NCI-H69 (cell line): ENCODE measurements at places on chromosomes 3 and 15.

DNA sequence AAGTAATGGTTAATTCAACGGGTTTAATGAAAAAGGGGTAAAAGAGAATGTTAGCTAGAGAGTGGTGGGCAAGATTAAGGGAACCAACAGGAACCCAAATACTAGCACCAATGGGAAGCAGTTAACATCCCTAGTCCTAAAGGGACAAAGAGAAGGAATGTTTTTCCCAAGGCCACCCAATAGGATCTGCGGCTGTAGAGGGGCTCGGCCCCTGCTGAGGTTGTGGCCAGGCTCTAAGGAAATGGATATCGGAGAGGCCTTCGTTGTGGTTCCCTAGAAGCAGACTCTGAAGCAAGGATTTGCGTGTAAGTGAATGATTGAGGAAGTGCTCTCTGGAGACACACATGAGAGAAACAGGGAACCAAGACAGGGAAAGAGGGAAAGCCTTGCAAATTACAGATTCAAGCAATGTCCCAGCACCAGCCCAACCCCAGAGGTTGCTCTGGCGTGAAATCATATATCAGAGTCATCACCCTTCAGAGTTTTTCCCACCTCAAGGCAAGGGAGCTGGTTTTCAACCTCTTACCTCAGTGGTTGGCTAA lies 83.6 kb upstream of the TNIK start:
- DNase-seq = no peak

GRCh38 chr3:196044513-196044912 lies 37.4 kb downstream of the TFRC start:
- DNase-seq = no peak

DNA sequence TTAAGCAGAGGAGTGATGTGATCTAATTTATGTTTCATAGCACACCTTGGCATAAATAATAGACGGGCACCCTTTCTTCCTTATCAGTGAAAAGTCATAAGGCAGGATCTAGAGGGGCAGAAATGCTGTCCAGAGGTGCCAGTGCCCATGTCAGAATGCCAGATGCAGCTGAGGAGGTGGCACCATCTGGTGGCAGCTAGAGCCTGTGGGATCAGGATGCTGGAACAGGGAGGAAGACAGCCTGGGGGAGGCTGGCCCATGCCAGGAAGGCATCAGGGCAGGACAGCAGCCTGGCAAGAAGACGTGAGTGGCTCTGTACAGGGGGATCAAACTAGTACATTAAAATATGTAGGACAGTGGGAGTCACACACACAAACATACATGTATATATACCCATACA lies 16.5 kb downstream of the MYH15 start:
- peak; percentile 67 for DNase-seq

DNA sequence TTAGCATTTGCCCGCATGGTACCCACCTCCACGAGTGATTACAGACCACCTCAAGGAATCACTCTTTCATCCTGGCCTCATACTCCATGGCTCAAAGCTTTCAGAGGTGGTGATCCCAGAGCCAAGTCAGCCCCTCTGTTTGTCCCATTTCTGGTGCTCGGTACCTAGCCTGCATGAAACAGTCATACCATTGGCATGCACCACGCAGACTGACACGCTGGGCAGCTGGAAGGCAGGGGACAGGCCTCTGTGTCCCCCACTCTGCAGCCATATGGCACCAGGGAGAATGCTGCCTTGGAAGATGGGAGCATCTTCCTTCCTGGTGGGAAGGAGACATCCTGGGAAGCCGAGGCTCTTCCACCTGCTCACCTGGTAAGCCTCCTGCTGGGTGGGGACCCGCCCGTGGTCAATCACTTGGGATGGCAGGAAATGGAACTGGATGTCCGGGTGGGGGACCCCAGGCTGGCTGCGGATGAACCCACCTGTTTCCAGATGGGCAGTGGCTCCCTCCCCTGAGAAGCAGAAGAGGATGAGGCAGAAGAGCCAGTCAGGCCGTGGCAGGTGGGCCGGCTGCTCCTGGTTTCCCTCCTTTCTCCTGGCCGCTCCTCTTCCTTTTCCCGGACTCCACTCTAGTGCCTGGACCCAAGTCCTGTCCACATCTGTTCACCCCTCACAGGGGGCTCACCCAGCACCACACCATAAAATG lies 26.9 kb downstream of the CHDH start:
- no peak for DNase-seq

GRCh38 chr3:194686816-194687637 lies 1.3 kb downstream of the FAM43A start:
- peak; percentile 83 for DNase-seq

GRCh38 chr15:31163769-31164572 lies 62.4 kb upstream of the TRPM1 start:
- no peak for DNase-seq

DNA sequence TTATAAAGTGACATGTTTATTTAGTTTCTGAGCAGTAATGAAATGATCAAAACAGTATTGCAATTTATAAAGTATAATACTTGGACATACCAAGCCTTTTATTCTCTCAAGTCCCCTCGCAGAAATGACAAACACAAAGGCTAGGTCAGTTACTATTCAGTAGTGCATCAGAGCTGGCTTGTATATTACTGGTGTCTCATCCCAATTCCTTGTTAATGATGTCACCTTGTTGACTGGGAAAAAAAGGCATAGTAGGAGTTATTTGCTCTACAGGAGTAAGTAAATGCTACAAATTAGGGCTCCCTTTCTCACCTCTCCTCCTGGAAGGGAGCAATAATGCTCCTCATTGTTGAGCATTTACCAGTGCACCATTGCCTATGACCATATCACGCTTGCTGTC lies 317.6 kb downstream of the CHL1 start:
- DNase-seq = no peak

DNA sequence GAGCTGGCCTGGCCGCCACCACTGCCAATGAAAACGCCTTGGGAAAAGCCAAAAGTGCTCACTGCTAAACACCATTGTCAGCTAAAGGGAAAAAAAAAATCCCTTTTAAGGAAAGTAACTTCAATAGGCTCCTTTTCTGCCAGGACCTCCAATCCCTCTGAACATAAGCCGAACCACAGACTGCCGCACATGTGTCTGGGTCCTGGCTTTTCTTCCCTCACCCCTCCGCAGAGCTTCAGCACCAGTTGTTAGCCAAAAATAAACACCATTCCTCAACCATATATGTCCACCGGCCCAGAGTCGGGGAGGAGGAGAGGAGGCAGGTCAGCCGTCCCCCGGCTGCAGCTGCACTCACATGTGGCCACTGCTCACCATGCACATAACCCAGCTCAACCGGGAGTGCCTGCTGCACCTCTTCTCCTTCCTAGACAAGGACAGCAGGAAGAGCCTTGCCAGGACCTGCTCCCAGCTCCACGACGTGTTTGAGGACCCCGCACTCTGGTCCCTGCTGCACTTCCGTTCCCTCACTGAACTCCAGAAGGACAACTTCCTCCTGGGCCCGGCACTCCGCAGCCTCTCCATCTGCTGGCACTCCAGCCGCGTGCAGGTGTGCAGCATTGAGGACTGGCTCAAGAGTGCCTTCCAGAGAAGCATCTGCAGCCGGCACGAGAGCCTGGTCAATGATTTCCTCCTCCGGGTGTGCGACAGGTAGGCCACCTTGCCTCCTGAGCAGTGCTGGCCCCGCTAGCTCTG lies at the start of gene FBXL22:
Gene FBXL22, plus strand, starts transcription at position 350 of the 753 bp plus-strand sequence. Its CDS starts 6 bp downstream, at position 356.
- no peak for DNase-seq

- DNase-seq = peak; percentile 12
These were observed 386.0 kb upstream of the RARB start for GRCh38 chr3:25041871-25042584.

DNA sequence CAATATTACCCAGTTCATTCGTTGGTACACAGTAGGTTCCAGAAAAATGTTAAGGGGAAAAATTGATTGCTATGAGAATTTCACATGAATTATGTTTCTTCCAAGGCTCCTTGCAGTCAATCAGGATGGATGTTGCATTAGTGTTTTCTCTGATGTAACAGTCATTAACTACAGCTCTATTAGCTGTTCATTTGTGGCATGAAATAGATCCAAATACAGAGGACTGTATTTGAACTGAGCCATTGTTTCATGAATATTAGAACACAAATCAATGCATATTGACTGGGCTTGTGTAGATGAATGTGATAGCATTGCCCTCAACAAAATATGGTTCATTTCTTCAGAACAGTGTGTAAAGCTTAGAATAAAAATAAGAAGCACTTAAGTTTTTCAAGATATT lies 203.0 kb upstream of the SGO1 start:
- DNase-seq = no peak
